ENCODE measurements at places on chromosomes 7 and 10. TPM values are rescaled to one million over a fixed set of nuclear protein-coding genes. Genes with fewer than 3 reads are reported as not detected.

Gene MACC1
- total RNA-seq = 0.41 TPM

Gene OR2A2
- total RNA-seq = not detected

Gene CCDC172
- not detected for total RNA-seq

Gene NUTM2E
- under 0.01 TPM for total RNA-seq

Gene PNLIP
- total RNA-seq = not detected

Gene TSPAN12
- total RNA-seq = 5.7 TPM

Gene UNC5B
- 2.9 TPM for total RNA-seq

GRCh38 chr10:13400196-13400965 is 52.3 kb upstream of the SEPHS1 start:
- no peak for DNase-seq

DNA sequence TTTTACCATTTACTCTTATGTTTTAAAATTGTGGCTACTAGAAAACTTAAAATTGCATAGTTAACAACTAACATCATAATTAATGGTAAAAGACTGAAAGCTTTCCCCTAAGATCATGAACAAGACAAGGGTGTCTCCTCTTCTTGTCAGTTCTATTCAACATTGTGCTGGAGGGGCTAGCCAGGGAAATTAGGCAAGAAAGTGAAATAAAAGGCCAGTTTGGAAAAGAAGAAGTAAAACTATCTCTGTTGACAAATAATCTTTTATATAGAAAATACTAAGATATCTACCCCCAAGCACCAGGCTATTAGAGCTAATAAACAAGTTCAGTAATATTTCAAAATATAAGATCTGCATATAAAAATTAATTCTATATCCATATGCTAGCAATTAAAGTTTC is 46.9 kb upstream of the MXI1 start:
- no peak for DNase-seq

DNA sequence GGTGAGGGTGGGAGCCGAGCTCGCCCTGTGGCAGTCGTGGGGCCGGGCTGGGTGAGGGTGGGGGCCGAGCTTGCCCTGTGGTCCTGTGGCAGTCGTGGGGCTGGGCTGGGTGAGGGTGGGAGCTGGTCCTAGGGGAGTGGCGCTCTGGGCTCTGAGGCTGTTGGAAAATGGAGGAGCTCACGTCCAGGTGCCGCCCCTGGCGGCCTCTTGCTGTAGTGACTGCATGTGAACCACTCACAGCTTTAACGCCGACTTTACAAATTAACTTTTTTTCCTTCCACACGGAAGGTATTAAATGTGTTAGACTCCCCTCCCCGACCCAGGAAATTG is 312.6 kb downstream of the WDR37 start:
- DNase-seq = no peak

GRCh38 chr10:15322356-15322755 is 48.7 kb downstream of the FAM171A1 start:
- no peak for DNase-seq

DNA sequence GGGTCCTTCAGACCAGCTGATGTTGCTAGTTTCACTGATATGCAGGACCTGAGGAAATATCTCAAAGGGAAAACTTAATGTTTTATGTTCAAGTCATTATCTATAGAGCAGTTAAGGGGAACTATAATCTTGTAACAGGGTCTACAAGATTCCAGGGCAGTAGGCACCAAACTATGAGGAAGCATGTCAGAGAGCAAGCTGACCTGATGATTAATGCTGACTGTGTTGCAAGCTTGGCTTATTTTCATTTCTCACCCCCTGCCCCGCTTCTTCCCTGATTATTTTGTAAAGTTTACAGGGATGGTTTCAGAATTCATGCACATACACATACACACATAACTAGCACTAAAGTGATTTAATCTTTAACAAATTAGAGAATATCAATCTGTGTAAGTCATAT is 84.3 kb upstream of the CACNA2D1 start:
- DNase-seq = no peak

DNA sequence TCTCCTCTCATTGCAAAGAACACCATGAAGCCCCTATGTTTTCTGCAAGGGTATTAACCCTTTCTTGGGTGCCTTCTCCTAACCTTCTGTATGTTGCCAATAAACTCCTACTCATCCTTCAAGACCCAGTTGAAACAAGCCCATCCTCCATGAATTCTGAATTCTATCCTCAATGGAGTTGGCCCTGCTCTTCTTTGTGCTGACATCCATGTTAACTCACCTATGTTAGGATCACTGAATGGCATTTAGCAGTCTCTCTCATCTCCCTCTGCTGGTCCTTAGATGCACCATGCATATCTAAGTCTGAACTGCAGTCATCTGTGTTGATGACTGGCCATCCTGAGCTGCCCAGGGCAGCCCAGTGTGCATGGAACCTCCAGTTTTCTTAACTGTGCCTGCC is 129.8 kb downstream of the BUB3 start:
- no peak for DNase-seq

GRCh38 chr7:90720984-90721760 is 125.1 kb downstream of the CDK14 start:
- no peak for DNase-seq

DNA sequence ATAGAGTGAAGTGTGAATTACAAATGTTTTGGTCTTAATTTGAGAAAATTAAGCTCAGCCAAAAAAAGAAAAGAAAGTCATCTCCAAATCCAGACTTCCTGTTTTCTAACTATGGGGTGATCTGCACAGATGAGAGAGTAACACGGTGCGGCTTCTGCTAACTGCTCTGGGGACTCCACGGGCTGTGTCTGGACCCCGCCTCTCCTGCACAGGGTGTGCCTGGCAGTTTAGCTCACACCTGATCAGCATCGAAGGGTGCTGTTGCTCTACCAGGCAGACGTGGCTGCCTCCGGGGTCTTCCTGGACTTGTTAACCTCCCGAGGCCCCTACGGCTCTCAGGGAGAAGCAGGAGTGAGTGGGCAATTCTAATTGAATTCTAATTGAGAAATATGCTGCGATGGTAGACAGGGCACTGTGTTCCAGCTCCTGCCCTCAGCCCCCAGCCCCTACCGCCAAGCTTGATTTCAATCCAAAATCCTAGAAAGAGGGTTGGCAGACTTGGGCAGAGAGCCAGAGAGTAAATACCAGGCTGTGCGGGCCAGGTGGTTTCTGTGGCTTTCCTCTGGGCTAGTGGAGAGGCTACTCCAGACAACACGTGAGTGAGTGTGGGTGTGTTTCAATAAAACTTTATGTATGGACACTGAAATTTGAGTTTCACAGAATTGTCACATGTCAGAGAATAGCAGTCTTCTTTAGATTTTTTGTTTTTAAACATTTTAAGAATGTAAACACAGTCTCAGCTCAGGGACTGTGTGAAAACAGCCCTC is 13.4 kb downstream of the SHH start:
- DNase-seq = no peak

GRCh38 chr7:36228039-36228438 is 75.0 kb downstream of the EEPD1 start:
- no peak for DNase-seq

DNA sequence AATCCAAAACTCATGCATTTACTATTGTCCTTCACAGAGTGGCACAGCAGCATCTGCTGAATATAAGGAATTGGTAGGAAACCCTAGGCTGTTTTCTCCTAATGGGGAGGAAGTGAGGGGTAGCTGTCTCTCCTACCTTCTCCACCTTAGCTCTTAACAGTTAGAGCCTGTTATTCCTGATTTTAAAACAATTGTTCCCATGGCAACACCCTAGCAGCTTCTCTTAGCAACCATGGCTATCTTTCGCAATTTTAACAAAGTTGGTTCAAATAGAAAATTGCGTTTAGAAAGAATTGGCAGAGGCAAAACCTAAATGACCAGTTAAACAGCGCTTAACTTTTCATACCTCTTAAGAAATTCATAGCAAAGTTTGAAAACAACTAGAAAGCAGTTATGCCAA is 603.4 kb upstream of the AUTS2 start:
- DNase-seq = no peak

- DNase-seq = no peak
Measured at GRCh38 chr7:42924223-42924838, 7.6 kb downstream of the PSMA2 start.

DNA sequence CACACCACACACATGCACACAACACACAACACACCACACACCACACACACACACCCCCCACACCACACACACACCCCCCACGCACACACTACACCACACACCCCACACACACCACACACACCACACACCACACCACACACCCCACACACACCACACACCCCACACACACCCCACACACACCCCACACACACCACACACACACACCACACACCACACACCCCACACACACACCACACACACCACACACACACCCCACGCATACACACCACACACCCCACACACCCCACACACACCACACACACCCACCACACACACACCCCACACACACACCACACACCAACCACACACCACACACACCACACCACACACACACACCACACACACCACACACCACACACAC is 16.4 kb downstream of the UCN3 start:
- no peak for DNase-seq

- DNase-seq = no peak
Measured at GRCh38 chr10:8105932-8106331, 51.4 kb downstream of the GATA3 start.

DNA sequence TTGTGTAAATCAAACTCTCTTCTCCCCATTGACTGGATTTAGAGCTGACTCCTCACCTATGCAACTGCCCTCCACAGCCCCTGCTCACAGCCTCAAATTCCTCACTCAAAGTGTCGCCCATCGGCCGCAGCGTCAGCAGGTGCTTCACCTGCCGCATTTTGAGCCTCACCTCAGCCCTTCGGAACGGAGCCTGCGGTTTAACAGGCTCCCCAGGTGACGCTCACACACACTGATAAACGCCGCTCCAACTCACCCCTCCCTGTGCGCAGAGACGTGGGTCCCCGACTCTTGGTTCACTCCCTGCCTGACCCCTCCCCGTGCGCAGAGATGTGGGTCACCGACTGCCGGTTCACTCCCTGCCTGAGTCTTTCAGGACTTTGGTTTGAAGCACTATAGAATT is 57.1 kb downstream of the CARD11 start:
- no peak for DNase-seq

DNA sequence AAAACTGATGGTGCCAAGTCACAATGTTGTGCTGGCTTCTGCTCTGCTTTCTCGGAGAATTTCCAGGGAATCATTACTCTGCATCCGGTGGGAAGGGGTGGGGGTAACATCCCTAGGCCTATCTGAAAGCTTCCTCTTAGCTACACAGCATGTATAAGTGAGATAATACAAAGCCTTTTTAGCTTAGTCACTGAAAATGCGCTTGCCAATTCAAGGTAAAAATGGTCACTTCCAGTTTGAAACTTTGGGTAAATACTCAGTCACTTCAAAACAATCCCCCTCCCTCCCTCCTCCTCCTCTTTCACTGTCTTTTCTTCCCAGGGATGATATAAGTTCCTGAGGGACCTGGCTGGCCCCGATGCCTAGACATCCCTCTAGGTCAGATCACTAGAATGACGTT is 57.3 kb upstream of the APBB1IP start:
- DNase-seq = no peak

- DNase-seq = no peak
Measured at GRCh38 chr7:98227939-98228338, 16.7 kb downstream of the BHLHA15 start.

DNA sequence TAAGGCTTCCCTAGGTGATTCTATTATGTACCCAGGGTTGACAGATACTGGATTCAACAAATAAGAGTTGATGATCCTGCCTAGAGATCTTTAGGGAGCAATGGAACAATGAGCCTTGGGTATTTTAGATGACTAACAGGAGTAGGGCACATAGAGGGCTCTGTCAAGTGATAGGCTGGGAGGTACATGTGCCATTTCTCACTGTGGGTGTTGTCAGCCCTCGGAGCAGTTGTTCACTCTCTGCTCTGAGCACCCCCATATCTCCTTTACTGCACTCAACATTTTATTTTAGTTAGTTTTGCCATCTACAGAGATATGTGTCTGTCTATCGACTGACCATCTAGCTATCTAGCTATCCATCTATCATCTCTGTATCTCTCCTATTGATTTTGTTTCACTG is 950.6 kb downstream of the TYW1 start:
- no peak for DNase-seq

DNA sequence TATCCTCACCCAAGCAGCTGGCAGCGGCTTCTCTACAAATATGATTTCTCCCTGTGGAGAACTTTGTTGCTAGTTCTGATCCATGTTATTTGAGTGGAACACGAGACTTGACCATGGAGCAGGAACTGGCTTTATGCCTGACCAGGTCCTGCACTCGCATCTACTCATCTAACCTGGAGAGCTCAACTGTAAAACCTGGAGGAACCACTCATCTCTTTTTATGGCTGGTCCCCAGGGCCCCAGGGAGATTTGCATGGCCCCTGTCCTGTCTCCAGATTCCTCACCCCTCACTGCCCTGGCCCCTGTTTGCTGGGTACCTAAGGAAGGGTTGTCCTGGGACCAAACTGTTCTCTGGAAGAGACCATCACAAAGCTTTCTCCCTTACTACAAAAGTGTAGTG is 16.0 kb downstream of the TCAF1 start:
- no peak for DNase-seq

DNA sequence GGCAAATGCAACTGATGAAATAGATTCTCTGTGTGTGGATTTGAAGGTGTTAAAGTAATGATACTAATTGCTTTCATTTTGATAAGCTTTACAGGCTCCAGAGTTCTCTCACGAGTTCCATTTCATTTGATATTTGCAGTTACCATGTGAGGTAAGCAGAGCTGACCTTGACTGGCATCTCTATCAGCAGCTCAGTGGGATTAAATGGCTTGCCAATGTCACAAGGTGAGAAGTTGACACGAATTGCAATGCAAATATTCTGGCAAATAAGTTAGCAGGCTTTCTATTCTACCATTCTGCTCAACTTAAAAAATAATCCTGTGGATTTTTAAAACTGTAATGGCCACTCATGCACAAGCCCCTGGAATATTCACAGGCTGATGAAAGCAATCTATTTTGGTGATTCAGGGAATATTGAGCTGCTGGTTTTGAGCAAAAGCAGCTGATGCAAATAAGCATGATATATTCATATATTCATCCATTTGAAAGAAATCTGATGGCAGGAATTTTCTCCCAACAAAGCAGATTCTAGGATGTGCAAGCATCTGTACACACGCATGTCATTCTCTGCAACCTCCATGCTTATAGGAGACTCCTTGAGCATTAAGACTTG is 64.5 kb upstream of the ANKRD1 start:
- DNase-seq = no peak

- no peak for DNase-seq
Measured at GRCh38 chr7:30634634-30635201, 40.0 kb downstream of the GARS1 start.

DNA sequence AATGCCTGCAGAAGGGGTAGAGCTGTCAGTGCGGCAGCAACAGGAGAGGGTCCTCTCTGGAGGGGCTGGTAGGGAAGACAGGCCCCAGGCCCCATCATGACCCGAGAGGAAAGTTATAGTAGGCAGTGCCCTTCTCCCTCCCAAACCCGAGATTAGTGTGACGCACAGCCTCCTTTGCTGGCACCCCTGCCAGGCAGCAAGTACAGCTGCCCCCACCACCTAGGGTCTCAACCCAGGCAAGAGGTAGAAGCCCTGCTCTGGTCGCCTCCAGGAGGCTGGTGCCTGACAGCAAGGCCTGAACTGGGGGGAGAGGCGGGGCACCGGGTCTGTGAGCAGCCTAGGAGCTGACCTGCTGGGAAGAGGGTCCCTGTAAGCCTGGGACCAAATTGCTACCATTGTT is 15.5 kb downstream of the LOXL4 start:
- no peak for DNase-seq

- DNase-seq = no peak
Measured at GRCh38 chr10:125624800-125625199, 58.2 kb downstream of the TEX36 start.

- no peak for DNase-seq
Measured at GRCh38 chr7:98396768-98397167, 4.1 kb downstream of the BAIAP2L1 start.

GRCh38 chr10:79230328-79230830 is 116.9 kb upstream of the PPIF start:
- DNase-seq = no peak

GRCh38 chr7:114574384-114574783 is 159.8 kb downstream of the FOXP2 start:
- no peak for DNase-seq

Measured in frontal cortex (tissue), 4 donors.